ENCODE measurements at places on chromosomes 11 and 22.

- no peak for DNase-seq
Measured at GRCh38 chr11:111179184-111179910, 66.2 kb upstream of the POU2AF2 start.

DNA sequence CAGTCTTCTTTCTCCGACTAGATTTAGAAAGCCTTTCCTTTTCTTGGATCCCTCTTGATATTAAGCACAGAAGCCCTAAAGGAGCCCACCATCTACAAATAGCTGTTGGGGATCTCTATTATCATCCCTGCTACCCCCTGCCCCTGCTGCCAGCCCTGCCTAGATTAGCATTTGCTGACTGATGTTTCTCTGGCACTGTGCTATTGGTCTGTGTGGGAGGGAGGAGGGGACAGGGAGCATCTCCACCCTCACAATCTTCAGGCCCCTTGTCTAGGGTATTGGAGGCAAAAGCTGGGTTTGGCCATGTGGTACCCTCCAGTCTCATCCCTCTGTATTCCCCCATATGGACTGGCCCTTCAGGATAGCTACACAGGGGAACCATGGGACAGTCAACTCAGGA lies 6.2 kb downstream of the USH1C start:
- DNase-seq: no peak

GRCh38 chr11:128862908-128863660 lies 4.0 kb downstream of the KCNJ1 start:
- no peak for DNase-seq

DNA sequence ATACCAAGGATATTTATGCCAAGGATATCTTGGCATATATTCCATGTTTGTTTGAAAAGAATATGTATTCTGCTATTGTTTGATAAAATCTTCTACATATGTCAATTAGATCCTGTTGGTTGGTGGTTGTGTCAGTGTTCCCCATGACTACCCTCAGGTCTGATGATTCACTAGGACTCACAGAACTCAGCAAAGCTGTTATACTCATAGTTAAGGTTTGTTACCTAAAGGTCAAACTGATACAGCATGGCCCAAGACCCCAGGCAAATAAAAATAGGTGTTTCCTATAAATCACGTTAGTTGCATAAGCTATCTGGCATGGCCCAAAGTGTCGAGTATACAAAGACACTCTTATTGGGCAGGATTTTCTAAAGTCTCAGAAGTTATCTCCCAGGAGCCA lies 30.2 kb upstream of the B3GNT6 start:
- no peak for DNase-seq

DNA sequence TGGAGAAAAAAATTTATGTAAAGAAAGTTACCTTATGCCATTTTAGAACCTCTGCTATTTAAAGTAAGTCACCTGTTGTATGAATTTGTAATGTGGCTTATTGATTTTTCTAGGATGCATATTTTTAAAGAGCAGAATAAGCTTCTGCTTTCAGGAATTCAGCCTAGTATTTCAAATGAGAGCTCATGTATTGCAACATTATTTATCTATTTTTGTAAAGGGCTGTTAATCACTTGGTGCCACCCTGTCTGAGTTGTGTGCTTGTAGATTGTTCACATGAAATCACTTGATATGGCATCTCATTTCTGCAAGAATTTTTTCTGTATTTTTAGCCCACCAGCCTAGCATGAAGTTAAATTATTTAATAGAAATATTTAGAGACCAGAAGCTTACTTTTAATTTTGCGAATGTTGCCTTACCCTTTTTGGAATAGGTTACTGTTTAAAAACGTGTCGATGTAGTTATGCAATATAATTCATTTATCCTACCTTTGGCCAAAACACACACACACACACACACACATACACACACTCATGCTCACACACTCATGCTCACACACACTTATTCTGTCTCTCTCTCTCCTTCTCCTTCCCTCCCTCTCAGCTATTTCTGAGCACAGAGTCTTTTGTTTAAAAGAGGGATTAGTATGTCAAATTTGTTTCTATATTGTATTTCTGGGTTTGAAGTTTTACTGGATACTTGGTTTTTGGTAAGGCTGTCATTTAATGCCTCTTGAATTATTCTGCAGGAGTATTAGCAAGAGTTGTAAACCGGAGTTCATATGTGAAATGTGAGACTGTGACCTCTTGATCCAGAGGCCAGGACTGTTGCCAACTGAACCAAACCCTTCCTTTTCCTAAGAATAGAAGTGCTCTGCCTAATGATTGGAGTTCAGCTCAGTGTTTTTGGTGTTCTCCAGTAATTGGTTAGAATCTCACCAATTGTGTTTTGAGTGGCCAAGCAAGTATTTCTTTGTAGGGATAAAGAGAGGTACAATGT lies 34.4 kb downstream of the YAP1 start:
- DNase-seq: no peak

DNA sequence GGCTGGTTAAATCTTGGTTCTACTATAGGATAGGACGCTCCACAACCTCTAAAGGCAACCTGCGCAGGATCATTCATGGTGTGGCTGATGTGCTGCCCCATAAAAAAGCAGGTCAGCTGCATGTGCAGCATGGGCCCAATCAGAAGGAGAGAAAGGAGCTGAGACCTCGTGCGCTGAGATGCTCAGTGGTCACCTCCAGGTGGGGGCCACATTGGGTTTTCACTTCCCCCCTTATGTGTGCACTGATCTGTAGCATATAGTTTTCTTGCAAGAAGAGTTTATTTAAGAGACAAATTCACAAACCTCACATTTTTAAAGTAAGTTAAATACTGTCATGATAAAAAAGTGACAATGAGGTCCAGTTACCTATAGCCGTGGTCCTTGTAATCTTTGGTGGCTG lies 24.3 kb downstream of the SERPIND1 start:
- no peak for DNase-seq

- DNase-seq: no peak
Measured at GRCh38 chr22:38167988-38168407, 13.6 kb downstream of the PLA2G6 start.

- DNase-seq: no peak
Measured at GRCh38 chr22:46815132-46815531, 52.7 kb downstream of the TBC1D22A start.

DNA sequence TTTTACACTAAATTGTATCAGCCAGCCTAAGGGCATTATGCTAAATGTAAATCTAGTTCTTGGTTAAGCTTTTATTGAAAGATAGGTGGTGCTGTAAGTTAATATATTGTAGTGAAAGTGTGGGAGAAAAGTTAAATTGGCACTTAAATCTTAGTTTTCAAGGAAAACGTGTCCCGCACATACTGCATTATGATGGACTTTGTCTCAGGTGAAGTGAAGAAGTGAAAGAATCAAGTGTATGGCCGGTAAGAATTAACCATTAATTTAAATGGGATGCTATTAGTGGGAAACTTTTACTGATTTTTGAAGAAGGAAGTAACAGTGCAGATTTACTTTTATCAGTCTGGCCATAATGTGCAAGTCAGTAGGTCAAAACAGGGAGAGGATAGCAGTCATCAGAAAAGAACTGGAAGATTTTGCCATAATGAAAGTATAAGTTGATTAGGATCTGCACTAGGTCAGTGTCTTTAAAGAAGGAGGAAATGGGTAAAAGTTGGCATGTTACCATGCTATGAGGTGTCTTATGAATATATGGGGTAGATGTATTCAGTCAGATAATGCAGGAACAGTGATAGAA lies 81.6 kb downstream of the PDHX start:
- no peak for DNase-seq

DNA sequence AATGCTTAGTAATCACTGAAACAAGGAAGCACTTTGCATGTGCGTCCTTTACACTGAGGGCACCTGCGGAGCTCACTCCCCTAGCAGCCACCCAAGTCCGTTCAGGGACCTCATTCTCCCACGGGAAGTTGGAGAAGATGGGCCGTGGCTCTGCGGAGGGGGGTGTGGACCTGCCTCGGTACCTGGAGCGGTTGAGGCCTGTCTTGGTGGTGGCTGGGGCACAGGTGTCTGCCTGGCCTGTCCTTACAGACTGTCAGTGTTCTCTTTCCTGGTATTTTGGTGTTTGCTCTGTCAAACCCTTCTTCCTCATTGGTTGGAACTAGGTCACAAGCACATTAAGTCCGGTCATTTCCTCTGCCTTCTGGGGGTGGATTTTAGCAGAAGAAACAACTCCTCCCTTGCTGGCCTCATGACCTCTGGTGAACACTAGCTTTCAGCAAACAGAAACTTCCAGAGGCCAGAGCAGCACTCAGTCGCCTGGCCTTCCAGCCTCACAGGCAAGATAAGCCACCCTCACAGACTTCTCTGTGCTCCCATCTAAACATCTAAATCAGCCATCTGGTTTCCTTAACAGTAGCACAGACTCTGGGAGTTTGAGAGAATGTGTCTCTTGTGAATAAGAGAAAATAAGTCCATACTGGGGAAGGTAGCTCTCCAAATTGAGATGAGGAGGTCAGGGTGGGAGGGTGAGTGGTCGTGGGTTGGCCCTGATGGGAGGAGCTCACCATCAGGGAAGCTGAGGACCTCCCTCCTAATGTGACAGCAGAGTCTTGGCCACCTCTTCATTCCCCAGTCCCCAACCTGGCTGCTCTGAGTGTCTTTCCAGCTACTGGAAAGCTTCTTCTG lies 8.6 kb downstream of the SNAP29 start:
- peak; percentile 3 for DNase-seq

- peak; percentile 25 for DNase-seq
Measured at GRCh38 chr22:25564320-25564978, at the start of gene GRK3. GRK3 (plus strand) TSS chr22:25564675; CDS start chr22:25565041, 366 bp downstream.

DNA sequence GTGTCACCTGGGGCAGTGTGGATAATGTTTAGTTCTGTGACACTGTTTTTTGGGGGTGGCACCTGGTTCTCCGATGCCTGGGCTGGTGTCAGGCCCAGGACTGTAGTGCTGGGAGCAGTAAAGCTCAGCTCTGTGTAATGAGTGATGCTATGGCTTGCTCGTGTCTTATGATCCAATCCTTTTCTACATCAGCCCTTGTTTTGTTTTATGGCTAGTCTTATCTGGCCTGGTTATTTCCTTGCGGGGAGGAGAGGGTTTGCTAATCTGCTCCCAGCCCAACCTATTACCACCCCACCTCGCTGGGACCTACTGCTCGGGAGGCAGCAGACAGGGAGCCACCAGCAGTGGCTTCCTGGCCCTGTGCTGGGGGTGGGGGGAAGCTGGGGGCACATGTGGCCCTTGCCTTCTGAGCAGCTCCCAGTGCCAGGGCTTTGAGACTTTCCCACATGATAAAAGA lies 35.0 kb upstream of the TPBGL start:
- no peak for DNase-seq

DNA sequence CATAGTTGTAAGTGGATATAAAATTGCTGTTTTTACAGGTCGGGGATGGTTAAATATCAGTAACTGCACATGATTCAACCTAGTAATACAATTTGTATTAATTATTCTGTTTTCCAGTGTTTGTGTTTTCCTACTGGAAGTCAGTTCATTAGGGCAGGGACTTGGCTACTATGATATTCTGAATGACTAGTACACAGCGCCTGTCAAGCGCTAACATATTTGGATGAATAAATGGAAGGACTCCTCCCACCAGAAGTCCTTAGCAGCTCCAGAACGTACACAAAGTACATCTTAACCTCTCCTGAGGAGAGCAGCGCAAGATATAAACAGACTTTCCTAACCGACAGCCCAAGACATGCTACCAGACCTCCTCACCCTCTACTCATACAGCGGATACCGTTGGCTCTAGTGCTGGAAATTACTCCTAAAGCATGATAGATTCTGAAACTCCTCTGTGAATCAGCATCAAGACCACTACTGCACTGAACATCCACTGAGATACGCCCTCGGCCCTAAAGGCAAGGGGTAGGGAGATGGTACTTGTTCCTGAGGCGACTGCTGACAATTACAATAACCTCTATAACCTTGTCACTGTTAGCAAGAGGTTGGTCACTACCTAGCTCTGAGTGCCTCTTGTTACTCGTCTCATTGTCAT lies 79.1 kb downstream of the RDX start:
- DNase-seq: no peak

DNA sequence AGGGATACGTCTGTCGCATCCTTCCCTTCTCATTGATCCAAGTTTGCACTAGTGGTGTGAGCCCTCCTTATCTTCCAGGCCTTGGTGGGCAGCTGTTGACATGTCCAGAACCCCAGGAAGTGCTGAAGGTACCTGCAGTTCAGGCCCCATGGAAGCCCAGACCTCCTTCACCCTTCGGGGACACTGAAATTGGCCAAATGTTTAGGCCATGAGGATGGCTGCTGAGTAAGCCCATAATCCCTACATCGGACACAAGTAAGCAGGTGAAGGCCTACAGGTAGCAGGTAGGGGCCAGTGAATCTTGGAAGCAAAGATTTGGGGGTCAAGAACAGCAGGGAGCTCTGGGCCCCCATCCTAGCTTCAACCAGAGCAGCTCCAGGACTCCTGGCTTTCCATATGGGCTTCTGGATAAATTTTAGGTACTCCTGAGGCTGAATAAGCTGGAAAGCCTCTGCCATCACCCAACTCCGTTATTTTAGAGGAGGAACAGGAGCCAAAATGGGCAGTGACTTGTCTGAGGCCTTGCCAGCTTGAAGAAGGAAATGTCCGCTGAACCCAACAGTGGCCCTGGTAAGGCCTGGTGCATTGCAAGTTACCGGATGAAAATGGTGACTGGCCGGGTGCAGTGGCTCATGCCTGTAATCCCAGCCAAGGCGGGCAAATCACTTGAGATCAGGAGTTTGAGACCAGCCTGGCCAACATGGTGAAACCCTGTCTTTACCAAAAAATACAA lies 45.2 kb downstream of the MORC2 start:
- no peak for DNase-seq

DNA sequence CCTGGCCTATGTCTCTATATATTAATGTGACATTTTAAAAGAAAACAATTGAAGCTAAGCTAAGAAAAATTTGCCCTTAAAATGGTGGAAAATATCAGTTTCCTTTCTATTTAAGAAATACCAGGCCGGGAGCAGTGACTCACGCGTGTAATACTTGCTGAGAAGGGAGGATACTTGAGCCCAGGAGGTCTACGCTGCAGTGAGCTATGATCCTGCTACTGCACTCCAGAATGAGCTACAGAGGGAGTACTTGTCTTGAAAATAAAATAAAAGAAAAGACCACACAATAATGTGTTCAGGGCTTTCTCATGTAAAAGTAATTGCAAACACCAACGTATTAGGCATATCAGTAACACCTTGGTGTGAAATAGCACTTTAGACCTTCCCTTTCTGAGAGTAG lies 1.4 kb upstream of the PRSS23 start:
- DNase-seq: no peak

GRCh38 chr22:27629908-27630673 lies 171.5 kb downstream of the MN1 start:
- DNase-seq: no peak

DNA sequence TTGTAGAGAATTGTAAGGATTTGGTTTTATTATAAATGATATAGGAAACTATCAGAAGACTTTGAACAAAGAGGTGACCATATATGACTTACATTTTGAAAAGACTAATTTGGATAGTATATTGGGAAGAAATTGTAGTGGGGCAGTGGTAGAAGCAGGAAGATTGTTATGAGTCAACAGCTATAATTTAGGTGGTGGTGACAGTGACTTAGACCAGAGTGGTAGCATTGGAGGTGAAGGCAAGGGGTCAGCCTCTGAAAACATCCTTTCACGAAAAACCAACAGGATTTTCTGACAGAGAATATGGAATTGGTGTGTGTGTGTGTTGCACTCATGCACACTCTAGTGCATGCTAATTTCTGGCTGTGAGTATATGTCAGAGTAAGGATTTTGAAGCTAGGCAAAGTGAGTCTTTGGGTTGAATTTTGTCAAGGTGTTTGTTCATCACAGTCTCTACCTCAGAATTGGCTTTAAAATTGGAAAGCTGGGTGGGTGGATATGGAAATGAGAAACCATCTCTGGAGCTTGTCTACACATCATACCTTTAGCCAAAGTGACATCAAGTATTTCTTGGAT lies 8.2 kb upstream of the HBE1 start:
- DNase-seq: no peak

Data from hypothalamus (tissue), 51 donors.